Naive thymus-derived CD8-positive, alpha-beta T cell (primary cell): ENCODE measurements at places on chromosomes 3 and 15.

GRCh38 chr15:45795440-45796069 is 160.7 kb downstream of the SQOR start:
- no peak for DNase-seq

GRCh38 chr3:125643172-125643571 is 47.9 kb upstream of the OSBPL11 start:
- DNase-seq, result no peak

GRCh38 chr15:90982135-90982534 is 12.2 kb downstream of the PRC1 start:
- no peak for DNase-seq

GRCh38 chr3:21672303-21672702 is 78.7 kb downstream of the ZNF385D start:
- DNase-seq, result no peak

DNA sequence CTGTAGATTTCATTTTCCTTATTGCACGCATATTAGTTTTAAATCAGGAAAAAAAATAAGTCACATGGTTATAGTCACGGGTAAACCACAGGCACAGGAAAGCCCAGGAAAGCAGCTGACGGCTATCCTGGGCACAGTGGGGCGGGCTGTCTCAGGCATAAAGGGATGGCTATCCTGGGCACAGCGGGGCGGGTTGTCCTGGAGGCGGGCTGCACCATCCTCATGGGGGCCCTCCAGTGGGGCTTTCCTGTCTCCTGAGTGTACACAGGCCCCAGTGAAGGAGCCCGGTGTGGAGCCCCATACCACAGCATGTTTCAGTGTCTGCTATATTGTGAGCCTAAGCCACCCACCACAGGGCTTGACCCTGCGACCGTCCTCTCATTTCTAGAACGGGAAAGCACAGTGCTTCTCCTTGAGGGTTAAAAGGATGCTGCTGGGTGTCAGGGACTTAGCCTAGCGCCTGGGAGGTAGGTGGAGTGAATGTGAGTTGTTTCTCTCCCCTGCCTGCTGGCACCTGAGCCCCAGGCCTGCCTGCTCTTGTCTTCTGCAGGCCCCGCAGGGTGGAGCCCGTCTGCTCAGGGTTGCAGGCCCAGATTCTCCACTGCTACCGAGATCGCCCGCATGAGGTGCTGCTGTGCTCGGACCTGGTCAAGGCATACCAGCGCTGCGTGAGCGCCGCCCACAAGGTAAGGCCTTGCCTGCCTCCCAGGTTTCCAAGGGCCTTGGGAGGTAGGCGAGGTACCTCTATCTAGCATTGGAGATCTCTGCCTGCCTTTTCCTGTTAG is 25.9 kb upstream of the PLXNA1 start:
- DNase-seq, result no peak

GRCh38 chr3:12175137-12175593 is 16.5 kb upstream of the TIMP4 start:
- no peak for DNase-seq

DNA sequence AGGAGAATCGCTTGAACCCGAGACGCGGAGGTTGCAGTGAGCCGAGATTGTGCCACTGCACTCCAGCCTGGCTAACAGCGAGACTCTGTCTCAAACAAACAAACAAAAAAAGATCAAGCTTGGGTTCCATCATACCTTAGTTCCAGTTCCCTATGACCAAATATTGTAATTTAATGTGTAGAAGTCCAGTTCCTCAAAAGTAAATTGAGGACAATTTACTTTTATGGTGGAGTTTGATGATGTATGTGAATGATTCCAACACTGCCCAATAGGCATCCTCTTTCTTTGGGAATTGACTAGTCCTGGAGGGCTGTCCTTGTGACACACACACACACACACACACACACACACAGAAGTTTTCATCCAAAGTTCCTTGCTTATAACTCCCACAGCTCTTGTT is 2.8 kb upstream of the PKM start:
- DNase-seq, result no peak

DNA sequence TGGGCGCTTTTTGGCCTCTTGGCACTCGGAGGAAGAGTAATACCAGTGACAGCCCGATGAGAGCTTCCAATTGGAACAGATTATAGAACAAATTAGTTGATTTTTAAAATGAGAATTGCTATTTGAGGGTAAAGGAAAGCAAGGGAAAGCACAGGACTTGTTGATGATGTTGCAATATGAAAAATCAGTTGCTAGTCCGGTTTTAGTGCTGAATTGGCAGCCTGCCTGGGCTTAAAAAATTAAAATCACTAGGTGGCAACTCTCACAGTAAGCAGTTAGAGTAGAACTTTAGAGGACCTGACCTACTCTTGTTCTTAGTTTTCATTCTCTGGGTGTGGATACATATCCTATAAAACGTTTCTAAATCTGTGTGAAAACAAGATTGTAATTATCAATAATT is 2.1 kb upstream of the SCAANT1 start:
- DNase-seq, result no peak

DNA sequence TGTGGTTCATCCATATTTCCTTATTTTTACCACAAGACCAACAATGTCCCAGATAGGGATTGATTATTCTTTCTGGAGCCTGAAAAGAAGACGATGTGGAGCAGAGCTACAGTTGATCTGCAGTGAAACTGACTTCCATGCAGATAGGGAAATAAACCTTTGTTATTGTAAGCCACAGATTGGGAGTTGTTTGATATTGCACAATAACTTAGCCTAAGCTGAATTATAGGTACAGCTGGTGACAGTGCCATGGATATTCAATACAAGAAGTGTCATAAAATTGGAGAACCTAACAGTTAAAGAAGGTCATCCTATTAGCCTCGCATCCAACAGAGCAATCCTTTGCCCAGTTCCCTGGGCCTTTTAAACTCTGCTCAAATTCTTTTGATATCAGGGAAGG is 367.7 kb upstream of the PPP2R3A start:
- no peak for DNase-seq

GRCh38 chr3:157174290-157174648 is 14.3 kb upstream of the CCNL1 start:
- DNase-seq, result peak; percentile 22

DNA sequence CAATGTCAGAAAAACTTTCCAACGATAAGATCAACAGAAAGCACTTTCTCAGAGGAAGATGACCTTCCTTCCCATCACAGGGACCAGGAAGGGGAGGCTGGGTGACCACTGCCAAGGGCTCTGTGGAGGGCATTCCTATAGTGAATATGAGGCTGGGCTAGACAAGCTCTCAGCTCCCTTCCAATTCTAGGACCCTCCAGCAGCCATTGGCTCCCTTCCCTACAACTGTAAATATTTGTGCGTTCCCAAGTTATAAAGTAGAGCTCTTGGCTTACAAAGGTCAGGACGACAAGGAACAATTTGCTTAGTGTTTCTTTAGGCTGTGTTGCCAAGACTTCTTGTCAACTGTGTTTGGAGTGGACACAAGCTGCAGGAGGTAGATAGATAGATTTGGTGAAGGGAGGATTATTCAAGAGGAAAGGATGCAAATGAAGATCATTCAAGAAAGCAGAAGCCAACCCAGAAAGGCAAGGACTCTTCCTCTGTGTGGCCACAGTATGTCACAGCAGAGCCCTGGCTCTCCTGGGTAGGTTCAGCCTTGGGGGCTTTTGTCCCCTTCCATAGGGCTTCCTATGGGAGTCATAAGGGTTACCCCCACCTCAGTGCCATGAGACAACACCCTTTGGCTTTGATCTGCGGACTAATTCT is 223.6 kb upstream of the TLE3 start:
- no peak for DNase-seq

- DNase-seq, result no peak
These were observed 698.1 kb downstream of the SI start for GRCh38 chr3:164380156-164380555.

DNA sequence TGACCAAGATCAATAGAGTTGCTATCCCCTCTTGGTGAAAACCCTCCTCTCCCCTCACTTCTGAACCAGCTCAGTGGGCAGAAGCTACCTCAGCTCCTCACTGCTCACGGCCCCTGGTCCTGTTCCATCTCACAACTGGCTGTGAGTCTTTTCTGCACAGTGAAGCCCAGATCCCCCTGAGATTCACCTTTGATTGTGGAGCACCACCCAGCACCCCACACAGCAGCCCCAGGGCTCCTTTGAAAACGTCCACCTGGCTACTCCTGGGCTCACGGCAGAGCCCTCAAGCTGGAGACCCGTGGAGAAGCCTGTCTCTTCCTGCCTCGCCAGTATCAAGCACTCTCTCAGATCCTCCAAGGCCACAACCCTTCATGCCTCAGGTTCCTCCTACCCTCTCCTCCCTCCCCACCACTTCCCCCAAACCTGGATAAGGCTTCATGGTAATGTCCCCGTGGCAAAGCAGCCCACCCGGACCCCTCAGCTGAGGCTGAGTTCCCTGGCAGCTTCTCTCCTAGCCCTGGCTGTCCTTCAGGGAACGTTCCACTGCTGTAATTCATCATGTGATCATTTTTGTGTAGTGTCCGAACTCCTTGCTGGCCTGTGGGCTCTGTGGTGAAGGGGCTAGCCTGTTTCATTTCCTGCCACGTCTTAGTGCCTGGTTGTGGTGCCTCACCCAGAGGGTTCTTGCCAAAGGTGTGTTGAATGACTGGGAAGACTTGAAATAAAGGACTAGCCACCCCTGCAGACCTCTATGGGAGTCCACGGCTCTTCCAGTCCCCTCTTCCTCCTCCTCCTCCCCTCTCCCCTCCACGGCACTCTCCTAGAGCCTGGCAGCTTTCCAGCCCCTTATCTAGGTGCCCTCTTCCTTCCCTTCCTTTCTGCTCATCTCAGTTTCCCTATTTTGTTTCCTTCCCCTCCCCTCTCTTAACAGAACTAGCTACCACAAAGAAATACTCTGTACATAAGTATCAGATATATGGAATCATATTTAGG is 44.5 kb downstream of the KY start:
- DNase-seq, result no peak

- DNase-seq, result no peak
These were observed 265.6 kb upstream of the UBE2E2 start for GRCh38 chr3:22937536-22937935.

- no peak for DNase-seq
These were observed 1.5 kb downstream of the TPRA1 start for GRCh38 chr3:127588806-127589577.

- peak; percentile 58 for DNase-seq
These were observed 26.1 kb downstream of the LOXL1 start for GRCh38 chr15:73952171-73952912.

- DNase-seq, result no peak
These were observed 120.1 kb upstream of the PRICKLE2 start for GRCh38 chr3:64345371-64345770.

DNA sequence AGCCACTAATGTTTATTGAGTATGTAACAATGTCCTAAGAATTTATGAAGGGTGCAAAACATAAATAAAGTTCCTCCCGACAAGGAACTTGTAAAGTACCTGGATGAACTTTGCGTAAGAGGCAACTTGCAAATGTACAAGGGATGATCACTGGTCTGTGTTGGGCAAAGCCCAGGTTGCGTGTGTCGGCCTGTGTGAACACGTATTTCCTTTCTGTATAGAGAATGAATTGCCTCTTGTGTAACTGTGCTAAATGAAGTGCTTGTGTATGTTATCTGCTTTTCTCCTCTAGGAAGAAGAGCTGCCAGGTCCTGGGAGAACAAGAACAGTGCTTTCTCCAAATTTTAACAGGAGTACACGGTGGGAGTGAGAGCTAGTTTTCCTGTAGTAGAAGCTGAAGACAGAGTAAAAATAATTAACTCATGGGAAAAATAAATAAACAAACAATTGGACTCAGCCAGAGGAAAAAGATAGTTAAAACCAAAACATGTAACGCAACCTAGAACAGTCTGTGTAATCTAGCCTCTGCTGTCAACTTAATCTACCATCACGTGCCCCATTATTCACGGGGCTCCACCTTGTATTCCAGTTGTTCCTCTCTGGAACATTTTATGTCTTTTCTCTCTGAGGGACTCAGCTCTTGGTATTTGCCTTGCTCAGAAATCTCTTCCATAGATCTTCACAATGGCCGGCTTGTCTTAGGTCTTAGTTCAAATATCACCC is 83.7 kb upstream of the RASGRP1 start:
- DNase-seq, result no peak

GRCh38 chr15:35437157-35437556 is 108.8 kb downstream of the DPH6 start:
- DNase-seq, result no peak

DNA sequence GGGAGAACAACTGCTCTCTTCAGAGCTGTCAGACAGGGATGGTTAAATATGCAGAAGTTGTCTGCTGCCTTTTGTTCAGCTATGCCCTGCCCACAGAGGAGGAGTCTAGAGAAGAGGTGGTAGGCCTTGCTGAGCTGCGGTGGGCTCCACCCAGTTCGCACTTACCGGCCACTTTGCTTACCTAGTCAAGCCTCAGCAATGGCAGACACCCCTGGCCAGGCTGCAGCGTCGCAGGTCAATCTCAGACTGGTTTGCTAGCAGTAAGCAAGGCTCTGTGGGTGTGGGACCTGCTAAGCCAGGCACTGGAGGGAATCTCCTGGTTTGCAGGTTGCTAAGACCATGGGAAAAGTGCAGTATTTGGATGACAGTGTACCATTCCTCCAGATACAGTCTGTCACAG is 12.3 kb upstream of the TMEM45A start:
- no peak for DNase-seq

DNA sequence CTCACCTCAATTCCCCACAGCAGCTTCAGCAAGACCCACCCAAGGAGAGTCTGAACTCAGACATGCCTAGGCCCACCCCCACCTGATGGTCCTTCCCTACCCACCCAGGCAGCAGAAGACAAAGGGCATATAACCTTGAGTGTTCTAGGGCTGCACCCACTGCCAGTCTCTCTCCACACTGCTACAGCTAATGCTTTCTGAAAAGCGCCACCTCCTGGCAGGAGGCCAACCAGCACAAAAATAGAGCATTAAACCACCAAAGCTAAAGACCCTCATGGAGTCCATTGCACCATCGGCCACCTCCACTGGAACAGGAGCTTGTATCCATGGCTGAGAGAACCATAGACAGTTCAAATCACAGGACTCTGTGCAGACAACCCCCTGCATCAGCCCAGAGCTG is 11.3 kb upstream of the RPL39L start:
- peak; percentile 52 for DNase-seq

DNA sequence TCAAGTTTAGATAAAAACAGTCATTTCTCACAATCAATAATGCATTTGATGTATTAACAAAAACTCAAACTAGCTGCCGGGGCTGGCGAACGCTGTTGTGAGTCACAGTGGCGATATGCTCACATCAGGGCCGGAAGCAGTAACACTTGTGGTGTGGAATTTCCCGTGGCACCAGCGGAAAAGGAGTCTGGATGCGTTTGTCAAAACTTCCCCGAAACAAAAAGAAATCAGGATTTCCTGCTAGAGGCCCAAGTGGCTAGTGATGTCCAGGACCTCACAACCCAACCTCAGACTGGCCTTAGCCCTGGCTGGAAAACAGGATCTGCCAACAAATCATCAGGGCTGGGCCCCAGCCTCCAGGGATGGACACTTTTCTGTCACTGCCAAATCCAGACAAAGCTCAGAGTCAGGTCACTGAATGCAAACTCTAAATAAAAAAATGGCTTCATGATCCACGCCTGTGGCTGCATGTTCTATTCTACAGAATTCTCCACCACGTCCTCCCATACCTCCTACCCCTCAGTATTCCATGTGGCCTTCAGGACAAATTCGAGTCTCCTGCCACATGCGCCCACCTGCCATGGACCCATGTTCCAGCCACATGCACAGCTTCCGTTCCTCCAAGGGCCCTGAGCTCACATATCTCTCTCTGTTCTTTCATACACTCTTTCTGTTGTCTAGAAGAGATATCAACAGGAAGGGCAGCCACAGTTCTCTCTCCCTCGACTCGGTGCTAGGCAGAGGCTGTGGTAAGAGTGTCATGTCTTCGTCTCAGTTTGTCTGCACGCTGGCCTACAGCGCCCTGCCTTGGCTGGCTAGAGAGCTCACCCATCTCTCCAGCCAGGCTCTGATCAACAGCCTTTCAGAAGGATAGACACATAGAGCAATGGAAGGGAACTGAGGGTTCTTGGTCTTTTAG is 35.4 kb downstream of the EHD4 start:
- peak; percentile 51 for DNase-seq
